ENCODE measurements at places on chromosomes 7 and 10. TPM values are rescaled to one million over a fixed set of nuclear protein-coding genes. Genes with fewer than 3 reads are reported as not detected.

The THSD7A gene
- total RNA-seq: 5.5 TPM

The FGFR2 gene
- 58.4 TPM for total RNA-seq

- no peaks in the 10 kb centered on the region for H3K27me3 ChIP-seq
- H3K4me1 ChIP-seq: peaks cover 10% of the 10 kb centered on the region
- no peak overlapping the region for H3K4me3 ChIP-seq
- no peaks in the 10 kb centered on the region for H3K36me3 ChIP-seq
These were observed 54.5 kb upstream of the TOMM7 start for GRCh38 chr7:22876986-22877729.

GRCh38 chr10:9081253-9081652 lies 1026.8 kb downstream of the GATA3 start:
- no peak overlapping the region for H3K4me3 ChIP-seq
- no peak for DNase-seq
- no peak overlapping the region for H3K27ac ChIP-seq
- peaks cover 76% of the 10 kb centered on the region for H3K27me3 ChIP-seq
- H3K36me3 ChIP-seq: no peaks in the 10 kb centered on the region

DNA sequence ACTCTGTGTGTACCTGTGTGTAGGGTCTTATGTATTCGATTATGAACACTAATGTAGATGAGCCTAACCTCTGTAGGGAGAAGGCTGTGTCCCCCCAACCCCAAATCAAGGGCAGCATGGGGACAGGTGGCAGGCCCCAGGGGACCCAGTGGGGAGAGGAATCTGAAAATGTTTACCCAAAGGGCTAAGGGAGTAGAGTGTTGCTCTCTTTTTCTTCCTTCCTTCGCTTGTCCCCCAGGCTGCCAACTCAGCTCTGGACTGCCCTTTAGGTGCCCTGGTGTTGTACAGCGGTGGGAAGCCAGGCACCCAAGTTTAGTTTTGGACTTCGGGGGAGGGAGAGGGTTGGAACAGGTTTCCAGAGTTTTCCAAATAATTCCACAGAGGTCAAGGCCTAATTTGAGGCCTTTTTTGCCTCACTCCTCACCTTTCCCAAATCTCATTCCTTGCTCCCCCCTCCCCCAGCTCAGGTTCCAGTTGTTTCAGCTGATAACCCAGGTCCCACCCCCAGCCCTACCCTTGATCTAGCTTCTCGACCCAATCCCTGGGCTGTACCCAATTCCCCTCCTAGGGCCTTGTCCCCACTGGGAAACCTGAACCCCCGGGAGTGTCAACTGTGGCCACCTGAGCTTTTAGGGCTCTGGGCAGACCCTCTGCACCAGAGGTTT lies 9.1 kb upstream of the PAX2 start:
- DNase-seq: no peak
- H3K4me1 ChIP-seq: peaks cover 33% of the 10 kb centered on the region
- peaks cover 3% of the 10 kb centered on the region for H3K36me3 ChIP-seq
- peaks cover 100% of the 10 kb centered on the region for H3K27me3 ChIP-seq

GRCh38 chr7:105212212-105212611 lies 176.5 kb downstream of the SRPK2 start:
- no peak for DNase-seq
- no peak overlapping the region for H3K4me3 ChIP-seq
- H3K4me1 ChIP-seq: peaks cover 29% of the 10 kb centered on the region

DNA sequence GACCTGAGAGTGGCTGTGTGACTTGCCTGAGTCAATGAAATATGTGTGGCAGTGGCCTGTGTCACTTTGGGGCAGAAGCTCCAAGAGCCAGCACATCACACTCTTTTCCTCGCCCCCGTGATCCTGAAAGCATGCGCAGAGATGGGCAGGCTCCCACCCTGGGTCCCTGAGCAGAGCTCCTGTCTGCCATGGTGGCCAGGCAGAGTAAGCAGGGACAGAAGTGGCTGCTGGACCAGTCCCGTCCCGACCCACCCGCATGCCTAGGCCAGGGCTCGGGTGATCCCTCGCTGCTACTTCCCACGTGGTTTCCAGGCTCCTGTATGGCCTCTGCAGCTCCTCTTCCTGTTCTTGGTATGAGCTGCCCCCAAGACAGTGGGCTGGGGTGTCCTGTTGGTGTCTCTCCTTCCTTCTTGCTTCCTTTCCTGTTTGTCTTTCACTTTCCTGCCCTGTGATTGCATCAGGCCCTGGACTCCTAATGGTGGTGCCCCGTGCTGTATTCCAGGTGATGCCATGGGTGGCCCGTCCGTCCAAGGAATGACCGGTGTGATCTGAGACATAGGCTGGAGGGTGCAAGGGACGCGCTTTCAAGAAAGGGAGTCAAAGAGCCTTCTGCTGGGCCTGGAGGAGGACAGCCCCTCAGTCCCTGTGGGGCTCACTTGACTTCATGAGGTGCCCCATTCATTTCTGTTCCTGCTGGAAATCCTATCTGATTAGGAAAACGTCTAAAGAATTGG lies 71.4 kb upstream of the SHH start:
- H3K27ac ChIP-seq: peak overlapping the region; percentile 17
- H3K27me3 ChIP-seq: no peaks in the 10 kb centered on the region
- no peak for DNase-seq
- H3K36me3 ChIP-seq: no peaks in the 10 kb centered on the region

DNA sequence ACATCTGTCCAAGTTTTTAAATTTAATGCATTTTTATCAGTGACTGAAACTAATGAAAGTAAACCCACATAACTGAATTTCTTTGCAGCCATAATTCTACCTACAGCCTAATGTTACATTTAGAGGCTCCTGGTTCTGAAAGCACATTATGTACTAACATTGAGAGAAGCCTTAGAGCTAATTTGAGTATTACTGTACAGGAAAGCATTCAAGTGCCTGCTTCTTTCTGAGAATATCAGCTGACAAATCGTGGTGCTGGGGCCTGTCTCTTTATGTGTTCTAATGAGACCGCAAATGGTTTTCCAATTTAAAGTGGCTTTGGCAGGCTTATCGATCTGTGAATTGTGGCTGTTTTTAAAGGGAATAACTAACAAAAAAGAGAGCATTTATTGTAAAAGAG lies 32.3 kb upstream of the DGKB start:
- H3K4me3 ChIP-seq: no peak overlapping the region
- no peaks in the 10 kb centered on the region for H3K4me1 ChIP-seq
- no peak overlapping the region for H3K27ac ChIP-seq
- H3K36me3 ChIP-seq: peaks cover 2% of the 10 kb centered on the region
- H3K27me3 ChIP-seq: no peaks in the 10 kb centered on the region

DNA sequence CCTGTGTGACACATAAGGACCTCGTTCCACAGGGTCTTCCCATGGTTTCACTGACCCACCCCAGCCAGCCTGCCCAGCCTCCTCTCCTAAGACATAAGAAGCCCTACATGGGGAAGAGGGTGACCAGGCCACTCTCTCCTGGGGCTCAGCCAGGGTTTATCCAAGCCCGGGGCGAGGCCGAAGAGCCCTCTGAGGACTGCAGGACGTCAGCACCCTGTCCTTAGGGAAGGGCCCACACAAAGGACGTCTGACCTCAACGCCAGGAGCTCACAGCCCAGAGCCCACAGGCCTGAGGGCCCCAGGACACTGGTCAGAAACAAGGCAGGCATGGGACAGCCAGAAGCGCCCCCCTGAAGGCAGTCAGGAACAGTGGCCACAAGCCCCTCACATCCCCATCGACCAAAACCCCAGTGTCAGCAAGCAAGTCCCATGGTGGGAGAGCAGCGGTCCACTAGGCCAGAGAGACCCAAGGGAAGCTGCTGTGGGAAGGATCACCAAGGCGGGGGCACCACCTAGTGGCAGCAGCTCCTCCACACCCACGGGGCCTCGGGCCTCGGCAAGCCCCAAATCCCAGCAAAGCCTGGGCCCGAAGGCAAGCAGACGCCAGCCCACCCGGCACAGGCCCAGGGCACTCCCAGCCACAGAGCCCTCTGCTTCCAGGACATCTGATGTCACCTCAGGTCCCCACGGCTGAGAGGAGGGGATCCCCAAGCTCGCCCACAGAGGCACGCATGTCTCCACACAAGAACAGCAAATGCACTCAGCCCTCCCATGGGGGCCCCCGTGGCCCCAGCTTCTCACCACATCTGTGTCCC lies 23.4 kb downstream of the MAD1L1 start:
- peak; percentile 74 for DNase-seq
- peak overlapping the region; percentile 88 for H3K27ac ChIP-seq
- H3K4me1 ChIP-seq: peaks cover 2% of the 10 kb centered on the region
- H3K27me3 ChIP-seq: no peaks in the 10 kb centered on the region
- H3K4me3 ChIP-seq: no peak overlapping the region

DNA sequence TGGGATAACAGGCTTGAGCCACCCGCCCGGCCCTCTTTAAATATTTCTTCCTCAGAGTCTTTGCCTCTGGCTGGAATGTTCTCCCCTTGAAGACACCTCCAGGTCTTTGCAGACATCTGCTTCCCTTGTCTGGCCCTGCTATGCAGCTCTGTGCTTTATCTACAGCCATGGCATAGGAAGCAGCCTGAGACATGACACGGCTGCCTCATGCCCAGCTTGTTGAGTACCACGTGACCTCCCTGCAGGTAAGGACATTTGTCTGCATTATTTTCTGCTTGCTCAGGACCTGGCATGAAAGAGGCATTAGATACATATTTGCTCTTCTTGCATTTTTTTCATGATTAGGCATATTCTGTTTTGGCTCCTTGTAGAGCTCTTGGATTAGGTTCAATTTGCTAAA lies 113.8 kb upstream of the KLF6 start:
- no peak overlapping the region for H3K27ac ChIP-seq
- no peak overlapping the region for H3K4me3 ChIP-seq
- H3K36me3 ChIP-seq: no peaks in the 10 kb centered on the region

- no peak overlapping the region for H3K27ac ChIP-seq
- H3K4me3 ChIP-seq: no peak overlapping the region
- peaks cover 5% of the 10 kb centered on the region for H3K36me3 ChIP-seq
- H3K27me3 ChIP-seq: no peaks in the 10 kb centered on the region
These were observed 174.2 kb downstream of the KMT2E start for GRCh38 chr7:105188201-105188600.

DNA sequence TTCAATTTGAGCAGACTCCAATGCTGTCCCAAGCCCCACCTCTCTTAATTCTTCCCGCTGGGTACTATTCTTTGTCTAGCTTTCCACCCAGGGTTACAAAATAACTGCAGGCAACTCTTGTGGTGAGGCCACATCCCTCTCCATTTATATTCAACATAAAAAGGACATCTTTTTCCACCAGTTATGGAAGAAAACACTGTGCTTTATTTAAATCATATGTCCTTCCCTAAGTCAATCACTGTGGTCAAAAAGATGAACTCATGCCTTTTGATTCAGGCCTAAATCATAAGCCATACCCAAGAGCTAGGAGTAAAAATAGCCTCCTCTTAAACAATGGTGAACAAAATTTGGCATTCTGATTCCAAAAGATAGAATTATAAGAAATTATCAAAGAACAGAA lies 386.0 kb downstream of the SEMA3D start:
- no peak overlapping the region for H3K27ac ChIP-seq
- H3K4me3 ChIP-seq: no peak overlapping the region
- DNase-seq: no peak
- H3K27me3 ChIP-seq: no peaks in the 10 kb centered on the region
